Hematopoietic multipotent progenitor cell treated with erythropoietin and hydrocortisone succinate and interleukin-3 and kit ligand, for 6 days (in vitro differentiated cells): ENCODE measurements at places on chromosomes 2 and 18.

- DNase-seq = no peak
Observed at GRCh38 chr2:39334529-39334928, 90.8 kb upstream of the CDKL4 start.

DNA sequence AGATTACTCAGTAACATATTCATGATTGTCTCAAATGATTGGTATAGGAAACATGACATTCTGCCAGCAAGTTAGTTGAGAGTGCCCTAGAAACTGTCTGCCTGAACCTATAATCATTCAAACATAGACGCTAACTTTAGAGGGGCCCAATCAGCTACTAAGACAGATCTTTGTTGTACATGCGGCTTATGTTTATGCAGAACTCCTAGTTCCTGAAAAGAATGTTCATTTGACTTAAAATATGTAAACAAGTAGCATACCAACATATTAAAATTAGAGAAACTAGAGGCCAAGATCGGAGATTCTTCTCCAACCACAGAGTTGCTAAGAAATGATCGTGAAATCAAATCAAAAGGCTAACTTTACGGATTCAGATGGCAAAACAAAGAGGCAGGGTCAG lies 4.2 kb upstream of the METAP1D start:
- DNase-seq = no peak

GRCh38 chr18:45340884-45341283 lies 274.4 kb upstream of the SLC14A2 start:
- DNase-seq = no peak

GRCh38 chr18:11905613-11906012 lies 2.5 kb downstream of the MPPE1 start:
- no peak for DNase-seq

- DNase-seq = no peak
Observed at GRCh38 chr2:215886022-215886421, 127.3 kb downstream of the MREG start.

DNA sequence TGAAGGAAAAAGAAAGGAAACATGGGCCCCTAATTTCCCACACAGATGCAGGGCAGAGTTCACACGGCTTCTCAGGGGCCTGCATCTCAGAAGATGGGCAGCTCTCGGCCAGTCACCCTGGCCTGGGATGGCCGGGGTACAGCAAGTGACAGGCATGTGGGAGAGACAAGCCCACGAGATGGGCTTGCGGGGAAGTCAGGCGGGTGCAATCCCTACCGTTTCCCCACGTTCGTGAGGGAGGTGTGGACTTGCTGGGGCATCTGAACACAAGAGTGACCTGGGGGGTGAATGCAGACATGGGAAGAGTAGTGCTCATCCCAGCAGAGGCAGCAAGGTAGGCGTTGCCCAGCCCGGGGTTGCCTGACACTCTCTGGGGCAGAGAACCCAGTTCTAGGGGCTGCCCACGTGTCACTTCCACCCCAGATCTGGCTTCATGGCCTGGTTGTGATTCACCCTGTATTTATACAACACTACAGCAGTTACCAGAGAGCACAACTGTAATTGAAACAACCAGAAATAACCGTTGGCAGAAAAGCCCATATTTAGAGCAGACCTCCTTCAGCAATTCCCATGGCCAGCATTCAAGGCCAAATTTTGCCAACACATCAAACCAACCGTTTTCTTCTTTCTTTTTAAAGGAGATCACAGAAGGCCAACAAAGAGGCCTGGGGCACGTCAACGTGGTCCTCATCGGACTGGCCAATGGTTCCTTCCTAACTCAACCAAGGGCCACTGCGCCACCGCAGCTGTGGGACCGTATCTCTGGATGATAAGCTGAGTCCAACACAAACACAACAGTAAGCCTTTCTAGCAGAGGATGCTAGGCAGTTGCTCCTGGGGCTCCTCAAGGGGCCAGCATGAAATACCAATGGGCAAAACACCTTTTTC lies 58.4 kb downstream of the PARD6G start:
- DNase-seq = no peak

GRCh38 chr2:118805064-118805690 lies 42.3 kb downstream of the EN1 start:
- DNase-seq = no peak

GRCh38 chr2:218582076-218582475 lies 13.4 kb downstream of the CNOT9 start:
- DNase-seq = no peak

- no peak for DNase-seq
Observed at GRCh38 chr2:174574657-174575056, 22.9 kb downstream of the WIPF1 start.

GRCh38 chr2:112010751-112011150 lies 44.3 kb upstream of the TMEM87B start:
- no peak for DNase-seq

GRCh38 chr2:50651676-50652075 lies 380.3 kb downstream of the NRXN1 start:
- DNase-seq = no peak

- no peak for DNase-seq
Observed at GRCh38 chr2:205937211-205937610, 148.8 kb downstream of the INO80D start.

DNA sequence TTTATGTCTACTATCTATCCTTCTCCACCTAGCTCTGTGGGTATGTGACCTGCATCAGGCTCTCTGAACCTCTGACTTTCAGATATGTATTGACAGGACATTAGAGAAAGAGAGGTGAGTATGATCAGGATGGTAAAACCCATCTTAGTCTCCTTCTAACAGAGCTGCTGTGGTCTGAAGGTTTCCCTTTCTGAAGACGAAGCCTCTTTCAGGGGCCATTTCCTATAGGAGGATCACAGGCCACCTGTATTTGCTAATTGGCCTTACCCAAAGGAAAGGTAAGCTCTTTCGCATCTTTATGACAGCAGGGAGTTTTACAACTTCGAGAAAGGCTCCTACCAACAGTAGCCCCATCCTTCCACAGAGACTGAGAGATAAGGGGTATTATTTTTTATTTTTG lies 442.9 kb downstream of the KCNJ3 start:
- DNase-seq = no peak

DNA sequence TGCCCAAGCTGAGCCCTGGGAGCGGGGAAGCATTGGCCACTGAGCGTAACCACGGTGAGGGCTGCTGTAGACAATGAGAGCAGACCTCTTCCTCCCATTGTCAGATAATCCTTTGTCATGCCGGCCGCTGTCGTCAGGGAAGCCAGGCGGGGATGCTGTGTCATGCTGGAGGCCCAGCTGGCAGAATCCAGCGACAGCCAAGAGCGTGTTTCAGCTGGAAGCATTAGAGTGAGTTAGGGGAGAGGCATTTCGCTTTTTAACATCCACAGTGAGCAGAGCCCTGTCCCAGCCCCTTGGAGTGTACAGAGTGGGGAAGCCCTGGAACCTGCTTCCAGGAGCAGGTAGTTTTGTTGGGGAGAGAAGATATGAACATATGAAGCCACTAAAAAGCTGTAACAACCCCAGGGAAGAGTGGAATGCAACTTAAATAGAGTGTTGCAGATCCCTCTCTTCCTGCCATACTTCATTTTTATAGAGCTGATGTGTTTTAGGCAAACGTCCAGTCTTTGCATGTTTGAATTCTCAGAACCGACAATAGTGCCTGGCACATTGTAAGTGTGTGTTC lies 7.0 kb downstream of the CTIF start:
- peak; percentile 85 for DNase-seq

- peak; percentile 95 for DNase-seq
Observed at GRCh38 chr2:181715033-181715630, 34.8 kb upstream of the NEUROD1 start.

GRCh38 chr2:209577376-209578357 lies 153.8 kb downstream of the MAP2 start:
- peak; percentile 66 for DNase-seq

DNA sequence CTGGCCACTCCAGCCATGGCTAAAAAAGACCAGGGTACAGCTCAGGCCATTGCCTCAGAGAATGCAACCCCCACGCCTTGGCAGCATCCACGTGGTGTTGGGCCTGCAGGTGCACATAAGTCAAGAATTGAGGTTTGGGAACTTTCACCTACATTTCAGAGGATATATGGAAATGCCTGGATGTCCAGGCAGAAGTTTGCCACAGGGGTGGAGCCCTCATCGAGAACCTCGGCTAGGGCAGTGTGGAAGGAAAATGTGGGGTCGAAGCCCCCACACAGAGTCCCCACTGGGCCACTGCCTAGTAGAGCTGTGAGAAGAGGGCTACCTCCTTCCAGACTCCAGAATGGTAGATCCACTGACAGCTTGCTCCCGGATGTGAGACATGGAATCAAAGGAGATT lies 477.3 kb downstream of the LPIN1 start:
- no peak for DNase-seq

GRCh38 chr18:63686871-63687270 lies 15.9 kb upstream of the SERPINB11 start:
- DNase-seq = no peak

GRCh38 chr2:15989559-15989958 lies 49.2 kb downstream of the MYCN start:
- no peak for DNase-seq

DNA sequence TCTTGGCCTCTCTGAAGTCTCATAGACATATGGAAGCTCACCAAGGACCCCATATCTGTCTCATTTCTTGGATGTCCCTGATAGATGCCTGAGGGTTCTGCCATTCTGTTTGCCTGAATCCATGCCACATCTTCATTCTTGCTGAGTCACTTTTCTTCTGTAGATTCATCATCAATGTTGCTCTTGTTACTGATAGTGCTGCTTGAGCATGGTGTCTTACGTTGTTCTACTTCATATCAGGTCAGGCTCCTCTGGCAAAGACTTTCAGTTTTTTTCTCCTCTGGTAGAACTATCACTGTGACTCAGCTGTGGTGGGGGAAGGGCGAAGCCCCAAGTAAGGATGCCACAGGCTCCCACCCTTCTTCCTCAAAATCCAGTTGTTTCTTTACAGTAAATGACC lies 885.2 kb downstream of the DCDC2C start:
- no peak for DNase-seq

GRCh38 chr2:191202209-191202721 lies 42.9 kb upstream of the MYO1B start:
- no peak for DNase-seq

DNA sequence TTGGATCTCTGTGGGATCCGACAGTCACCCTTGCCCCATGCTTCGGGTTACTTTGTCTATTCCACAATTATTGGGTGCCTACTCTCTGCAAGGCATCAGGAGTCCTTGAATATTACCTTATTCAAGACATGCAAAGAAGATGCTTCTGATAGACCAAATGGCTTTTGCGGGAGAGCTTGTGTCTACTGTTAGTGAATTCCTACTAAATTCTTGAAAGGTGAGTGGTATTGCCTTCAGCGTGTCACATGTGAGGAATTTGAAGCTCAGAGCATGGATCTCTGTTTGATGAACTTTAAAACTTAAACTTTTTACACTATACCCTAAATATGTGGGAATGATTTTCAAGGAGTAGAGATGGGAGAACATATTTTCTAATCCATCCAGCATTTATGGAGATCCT lies 184.4 kb downstream of the LTBP1 start:
- no peak for DNase-seq

DNA sequence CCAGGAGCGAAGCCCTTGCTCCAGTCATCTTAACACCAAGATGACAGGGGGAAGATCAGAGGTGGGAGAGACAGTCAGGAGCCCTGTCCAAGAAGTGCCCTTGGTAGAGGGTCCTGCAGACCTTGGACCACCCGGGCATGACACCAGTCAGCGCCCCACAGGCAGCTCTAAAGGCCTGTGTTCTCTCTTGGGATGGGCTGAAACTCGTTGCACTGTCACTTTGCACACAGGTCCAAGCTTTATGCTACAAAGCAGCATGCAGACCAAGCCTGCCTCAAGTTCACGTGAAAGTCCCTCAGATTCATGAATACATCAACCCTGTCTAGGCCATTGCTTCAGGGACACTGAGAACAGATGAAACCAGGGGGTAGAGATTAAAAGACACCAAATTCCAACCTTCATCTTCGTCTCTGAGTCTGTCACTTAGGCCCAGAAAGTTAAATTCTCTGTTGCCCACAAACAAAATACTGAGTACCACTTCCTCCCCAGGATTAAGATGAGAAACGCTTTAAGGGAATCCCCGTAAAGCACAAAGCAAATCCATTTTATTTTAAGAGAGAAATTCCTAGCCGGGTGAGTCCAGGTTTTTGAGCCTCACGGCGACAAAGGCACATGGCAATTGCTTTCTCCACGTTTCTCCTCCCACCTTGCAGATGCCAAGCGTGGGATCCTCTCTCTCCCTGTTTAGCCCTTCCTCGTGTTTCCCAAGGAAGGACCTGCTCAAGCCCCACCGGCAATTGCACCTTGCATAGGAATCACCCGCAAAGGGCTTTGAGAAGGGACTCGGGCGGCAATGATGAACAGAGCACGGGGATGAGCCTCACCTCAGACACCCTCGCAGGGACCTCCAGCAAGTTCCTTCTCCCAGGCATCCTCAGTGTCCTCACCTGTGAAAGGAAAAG lies 75.0 kb upstream of the ID2 start:
- DNase-seq = no peak

DNA sequence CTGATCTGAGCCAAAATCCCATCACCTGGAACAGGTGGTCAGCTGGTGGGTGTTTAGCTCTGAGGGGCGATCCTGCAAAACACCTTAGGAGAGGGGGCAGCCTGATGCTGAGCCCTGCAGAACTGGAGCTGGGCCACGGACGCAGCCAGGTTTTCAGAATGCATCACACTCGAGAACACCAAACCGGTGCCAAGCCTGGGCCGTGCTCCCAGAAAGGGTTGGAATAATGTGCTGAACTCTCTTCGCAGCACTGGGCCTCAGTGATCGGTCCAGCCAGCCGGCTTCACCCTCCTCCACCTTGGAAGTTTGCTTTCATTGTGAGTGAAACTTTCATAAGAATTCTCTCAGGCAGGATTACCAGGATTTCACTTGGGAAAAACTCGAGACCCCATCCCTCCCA lies 56.5 kb upstream of the TTC39C start:
- DNase-seq = no peak

GRCh38 chr18:49250816-49251388 lies 209.5 kb downstream of the DYM start:
- DNase-seq = peak; percentile 60

DNA sequence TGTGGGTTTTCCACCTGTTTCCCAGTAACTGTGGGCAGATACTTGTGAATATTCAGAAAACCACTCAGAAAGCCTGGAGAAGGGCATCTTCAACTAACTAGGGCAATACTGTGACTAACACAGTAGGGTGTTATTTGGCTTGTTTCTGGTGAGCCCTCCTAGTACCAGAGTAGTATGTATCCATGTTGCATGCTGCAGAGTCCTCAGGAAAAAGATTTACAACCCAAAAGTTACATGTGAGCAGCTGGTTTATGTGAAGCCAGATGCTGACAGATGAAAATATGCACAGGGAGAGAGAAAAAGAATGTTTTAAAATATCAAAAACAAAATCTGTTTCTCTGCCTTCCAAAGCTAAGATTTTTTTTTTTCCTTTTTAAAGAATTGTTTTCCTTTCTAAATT lies 333.2 kb upstream of the UBE2E3 start:
- no peak for DNase-seq

GRCh38 chr2:1644427-1644826 lies 99.9 kb downstream of the PXDN start:
- no peak for DNase-seq

GRCh38 chr18:47036298-47036874 lies 965 bp upstream of the ELOA2 start:
- DNase-seq = peak; percentile 49

GRCh38 chr2:172859581-172860335 lies 124.1 kb downstream of the RAPGEF4 start:
- no peak for DNase-seq
